ENCODE measurements at places on chromosomes 2 and 18.

DNA sequence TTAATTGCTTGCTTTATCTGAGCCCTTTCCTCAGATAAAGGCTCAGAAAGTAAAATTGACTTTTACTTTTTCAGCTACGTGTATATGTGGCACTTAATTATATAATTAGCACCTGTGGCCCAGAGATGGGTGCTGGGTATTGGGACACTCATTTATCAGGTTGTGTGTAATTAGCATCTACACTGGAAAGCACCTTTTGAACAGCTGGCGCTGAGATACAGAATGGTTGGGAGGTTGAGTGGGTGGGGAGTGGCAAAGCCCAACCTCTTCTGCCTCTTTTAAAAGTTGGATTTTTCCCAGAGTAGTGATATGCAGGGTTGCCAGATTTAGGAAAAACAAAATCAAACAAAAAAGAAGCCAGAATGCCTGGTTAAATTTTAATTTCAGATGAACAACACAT lies 23.9 kb downstream of the SPTBN1 start:
- no peak for DNase-seq

DNA sequence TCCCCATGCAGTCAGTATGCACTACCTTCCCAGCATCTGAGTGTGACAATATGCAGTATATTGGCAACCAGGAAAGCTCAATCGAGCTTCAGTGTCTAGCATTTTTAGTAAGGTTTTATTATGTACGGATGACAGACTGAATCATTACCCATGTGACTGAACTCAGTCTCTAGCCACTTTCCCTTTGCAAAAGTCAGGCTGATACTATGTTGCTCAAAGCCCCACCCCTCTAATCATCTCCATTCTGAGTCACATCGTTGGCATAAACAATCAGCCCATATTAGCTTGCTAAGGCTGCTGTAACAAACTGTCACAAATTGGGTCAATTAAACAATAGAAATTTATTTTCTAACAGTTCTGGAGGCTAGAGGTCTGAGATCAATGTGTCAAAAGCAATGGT lies 25.8 kb upstream of the SRD5A2 start:
- DNase-seq = no peak

- no peak for DNase-seq
These were observed 31.9 kb downstream of the APCDD1 start for GRCh38 chr18:10486362-10486761.

DNA sequence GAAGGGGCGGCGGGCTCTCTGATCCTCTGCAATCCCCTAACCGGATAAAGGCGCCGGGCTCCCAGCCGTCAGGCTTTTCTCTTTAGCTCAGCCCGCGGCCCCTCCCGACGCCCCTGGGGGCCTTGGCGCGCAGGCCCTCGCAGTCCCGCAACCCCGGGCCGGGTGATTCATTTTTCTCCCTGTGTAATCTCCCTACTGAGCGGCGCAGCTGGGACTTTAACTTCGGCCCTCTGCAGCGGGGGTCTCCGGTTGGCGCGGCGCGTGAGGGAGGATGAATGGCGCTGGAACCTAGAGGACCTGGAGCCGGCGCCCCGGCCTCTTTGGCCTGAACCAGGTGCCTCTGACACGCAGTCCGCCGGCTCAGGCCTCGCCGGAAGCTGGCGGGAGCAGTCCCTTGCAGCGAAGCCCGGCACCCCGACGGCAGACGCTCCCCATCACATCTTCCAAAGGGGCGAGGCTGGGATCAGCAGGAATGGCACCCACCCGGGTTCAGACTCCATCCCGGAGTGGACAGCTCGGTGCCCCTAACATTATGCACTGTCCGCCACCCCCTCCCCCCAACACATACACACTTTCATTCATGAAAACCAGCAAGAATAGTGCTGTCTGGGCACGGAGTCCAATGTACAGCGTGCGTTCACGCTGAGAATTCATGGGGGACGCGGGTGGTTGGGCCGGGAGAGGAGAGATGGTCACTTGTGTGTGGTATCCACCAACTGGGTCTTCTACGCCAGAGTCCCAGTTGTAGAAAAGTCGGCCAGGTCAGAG lies 1.2 kb downstream of the CNGA3 start:
- peak; percentile 81 for DNase-seq

DNA sequence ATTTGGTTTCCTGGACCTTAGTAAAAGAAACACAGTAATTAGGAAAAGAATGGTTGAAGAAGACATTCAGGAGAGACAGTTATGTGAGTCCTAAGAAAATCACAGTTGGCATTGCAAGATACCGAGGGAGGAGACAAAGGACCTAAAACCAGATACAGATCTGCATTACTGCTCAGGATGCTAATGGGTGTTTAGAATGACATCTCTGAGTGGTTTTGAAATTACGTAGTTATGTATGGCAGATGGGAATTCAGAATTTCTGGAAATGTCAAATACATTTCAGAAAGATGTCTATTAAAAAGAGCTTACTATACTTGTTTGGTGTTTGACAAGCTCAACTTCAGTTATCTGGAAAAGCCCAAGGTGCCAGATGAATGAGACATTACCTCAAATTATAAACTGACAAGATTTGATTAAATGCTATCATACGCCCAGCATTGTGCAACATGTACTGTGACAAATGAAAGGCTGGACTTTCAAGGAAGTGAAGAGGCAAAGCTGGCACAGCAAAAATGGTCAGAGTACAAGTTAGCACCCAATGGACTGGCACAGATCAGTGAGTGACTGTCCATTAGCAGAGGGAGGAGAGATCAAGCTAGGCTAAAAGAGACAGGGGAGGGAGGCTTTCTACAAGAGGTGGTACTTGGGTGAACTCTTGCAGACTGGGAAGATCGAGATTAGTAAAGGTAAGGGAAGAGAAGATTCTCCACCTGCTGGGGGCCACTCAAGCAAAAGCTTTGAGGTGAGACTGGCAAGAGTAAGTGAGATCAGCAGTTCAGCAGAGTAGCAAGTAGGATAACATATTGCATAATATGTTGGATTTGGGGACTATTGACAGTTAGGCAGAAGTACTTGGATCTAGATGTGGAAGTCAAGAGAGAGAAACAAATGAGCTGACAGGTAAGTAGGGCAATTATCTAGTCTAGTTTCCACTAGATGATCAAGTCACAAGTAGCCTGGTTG lies 168.9 kb downstream of the CYRIA start:
- no peak for DNase-seq

DNA sequence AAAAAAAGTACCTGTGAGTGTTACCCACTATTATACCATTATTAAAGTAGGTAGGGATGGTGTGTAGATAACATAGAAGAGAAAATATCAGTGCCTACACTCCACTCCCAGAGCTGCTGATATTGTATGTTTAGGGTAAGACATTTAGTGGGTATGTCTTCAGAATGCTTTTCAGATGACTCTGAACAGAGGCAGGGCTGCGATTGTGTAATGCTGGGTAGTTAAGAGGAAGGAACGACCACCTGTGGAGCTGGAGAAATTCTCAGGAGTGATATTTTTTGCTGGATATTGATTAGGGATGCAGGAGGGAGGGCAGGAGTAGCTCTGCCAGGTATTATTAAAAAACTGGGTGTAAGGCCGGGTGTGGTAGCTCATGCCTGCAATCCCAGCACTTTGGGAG lies 2.8 kb downstream of the CNOT11 start:
- no peak for DNase-seq

GRCh38 chr2:224870341-224870740 lies 154.2 kb upstream of the CCDC195 start:
- DNase-seq = no peak

DNA sequence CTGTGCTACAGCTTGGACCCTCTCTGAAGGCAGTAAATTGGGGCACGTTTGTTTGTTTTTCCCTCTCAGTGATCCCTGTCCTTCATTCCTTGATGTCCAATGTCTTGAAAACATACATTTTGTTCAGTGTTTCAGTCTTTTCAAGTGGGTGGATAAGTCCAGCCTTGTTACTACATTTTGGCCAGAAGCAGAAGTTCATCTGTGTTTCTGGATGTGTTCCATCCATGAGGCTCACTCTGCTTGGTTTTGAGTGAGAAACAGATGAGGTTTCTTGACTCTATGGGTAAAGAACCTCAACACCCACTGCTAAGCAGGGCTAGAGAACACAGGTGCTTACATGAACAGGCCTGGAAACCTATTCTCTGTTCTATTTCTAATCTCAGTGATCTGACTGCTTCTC lies 74.5 kb upstream of the RFX8 start:
- no peak for DNase-seq

DNA sequence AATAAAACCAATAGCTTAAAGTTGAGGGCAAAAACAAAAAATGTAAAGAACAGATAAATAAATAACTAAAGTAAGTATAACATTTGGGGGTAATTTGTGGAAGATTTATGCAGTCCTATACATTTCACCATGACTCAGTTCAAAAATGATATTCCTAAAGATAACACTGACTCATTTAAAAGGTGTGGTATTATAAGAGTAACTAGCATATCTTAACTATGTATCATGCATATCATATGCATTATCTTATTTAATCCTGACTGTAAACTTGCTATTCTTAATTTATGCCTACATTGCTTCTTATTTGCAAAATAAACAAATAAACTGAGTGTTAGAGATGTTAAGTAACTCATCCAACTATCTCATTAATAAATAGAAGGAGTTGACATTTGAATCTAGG lies 726.5 kb upstream of the PKDCC start:
- no peak for DNase-seq

- no peak for DNase-seq
These were observed 60.4 kb downstream of the ANO7 start for GRCh38 chr2:241248897-241249296.

DNA sequence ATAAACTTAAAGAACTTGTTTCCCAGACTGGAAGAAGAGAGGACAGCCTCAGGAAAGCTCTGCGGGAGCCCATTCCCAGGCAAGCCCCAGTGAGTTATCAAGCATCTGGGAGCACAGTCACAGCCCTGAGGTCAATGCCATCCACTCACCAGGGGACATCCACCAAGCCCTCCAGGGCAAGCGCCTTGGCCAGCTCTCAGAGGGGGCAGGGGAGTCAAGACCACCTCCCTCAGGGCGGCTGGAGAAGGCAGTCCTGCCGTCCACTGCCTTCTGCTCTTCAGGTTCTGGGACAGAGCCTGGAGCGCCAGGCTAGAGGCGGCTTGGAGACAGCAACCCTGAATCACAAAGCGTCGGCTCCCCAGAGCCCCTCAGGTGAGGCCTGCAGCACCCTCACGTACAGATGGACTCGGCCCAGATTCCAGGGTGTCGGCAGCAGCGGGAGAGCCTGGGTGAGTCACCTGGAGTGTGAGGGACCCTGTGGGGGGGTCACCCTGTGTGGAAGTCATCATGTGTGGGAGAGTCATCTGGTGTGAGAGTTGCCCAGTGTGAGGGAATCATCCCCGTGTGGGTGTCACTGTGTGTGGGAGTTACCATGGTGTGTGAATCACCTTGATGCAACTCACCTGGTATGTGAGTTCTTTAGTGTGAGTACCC lies 100.9 kb upstream of the TEX51 start:
- no peak for DNase-seq

DNA sequence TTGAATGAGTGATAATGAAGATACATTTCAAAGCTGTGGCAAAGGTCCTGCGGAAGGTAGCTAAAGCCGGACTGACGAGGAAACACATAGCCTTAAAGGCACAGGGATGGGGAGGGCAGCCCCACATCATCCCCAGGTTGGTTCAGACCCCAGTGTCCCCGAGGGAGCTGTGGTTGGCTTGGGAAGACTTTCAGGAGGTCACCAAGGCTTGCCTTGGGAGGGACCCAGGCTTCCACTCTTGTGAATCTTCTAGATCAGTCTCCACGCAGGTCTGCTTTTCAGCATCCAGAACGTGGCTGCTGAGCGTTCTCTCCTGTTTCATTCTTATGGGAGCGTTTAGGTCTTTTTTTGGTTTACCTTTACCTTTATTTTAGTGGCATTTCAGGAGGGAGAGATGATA lies 16.8 kb downstream of the KIF1A start:
- DNase-seq = no peak

DNA sequence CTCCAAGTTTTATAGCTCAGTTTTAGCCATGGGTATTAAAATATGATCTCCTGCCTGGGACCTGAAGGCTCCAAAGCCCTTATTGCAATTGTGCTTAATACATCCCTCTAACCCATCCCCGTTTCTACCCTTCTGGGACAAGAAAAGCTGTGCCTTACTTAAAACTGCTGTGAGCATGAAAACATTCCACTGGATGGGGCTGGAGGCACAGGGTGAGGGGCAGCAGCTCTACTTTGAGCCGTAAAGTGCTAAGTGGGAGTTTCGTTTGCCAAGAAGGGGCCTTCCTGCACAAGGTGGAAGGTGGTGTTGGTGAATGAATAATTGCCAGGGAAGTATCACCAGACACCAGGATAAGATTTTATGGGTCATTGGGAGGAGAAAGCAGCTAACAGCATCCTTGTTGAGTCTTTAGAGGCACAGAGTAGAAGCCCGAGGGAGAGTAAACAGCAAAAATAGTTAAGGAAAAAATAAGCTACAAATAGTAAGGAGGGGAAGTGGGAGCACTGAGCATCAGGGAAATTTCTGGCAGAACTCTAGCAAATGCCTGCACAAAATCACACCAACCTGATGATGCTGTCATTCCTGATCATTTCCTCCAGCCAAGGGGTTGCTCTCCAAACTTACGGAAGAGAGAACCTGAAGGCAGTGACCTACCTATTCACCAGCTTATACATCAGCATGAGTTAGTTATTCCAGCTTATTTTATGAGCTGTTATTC lies 218.4 kb downstream of the MREG start:
- DNase-seq = no peak

- no peak for DNase-seq
These were observed 33.1 kb upstream of the DNMT3A start for GRCh38 chr2:25374827-25375226.

DNA sequence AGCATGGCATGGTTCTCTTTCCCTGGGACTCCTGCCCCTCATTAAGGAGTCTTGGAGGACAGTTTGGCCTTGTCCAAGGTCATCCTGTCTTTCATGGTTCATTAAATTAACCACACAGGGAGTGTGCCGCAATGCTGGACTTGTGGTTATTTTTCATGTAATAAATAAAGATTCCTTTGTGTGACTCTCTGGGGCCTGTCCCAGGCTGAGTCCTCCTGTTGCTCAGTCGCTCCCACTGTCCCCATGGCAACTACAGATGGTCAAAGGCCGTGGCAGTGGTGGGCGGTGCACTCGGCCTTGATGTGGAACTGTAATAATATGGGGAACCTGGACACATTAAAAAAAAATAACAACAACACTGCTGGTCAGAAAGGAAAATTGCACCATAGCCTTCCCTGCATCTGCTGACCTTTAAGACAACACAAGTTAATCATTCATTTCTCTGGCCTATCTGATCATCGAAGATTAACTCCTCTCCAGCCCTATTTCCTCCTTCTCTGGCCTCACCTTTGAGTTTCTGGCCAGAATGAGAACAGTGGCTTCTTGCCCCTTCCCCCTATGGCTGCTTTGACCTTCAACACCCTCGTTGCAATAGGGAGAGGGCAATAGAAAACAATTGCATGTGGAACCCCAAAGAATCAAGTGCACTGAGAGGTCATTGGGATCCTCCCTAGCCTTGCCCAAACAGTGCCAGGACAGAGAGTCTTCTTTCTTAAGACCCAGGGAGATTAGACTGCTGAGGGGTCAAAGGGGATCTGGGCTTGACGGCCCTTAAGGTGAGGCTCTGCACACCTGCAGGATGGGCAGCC lies 44.7 kb downstream of the PSD4 start:
- DNase-seq = peak; percentile 87
